ENCODE measurements at places on chromosomes 2 and 18.

GRCh38 chr2:151049746-151050145 lies 211.9 kb downstream of the RBM43 start:
- no peak for DNase-seq

GRCh38 chr2:160703648-160704585 lies 210.3 kb upstream of the RBMS1 start:
- no peak for DNase-seq

- no peak for DNase-seq
Measured at GRCh38 chr18:38023871-38024270, 458.3 kb upstream of the CELF4 start.

DNA sequence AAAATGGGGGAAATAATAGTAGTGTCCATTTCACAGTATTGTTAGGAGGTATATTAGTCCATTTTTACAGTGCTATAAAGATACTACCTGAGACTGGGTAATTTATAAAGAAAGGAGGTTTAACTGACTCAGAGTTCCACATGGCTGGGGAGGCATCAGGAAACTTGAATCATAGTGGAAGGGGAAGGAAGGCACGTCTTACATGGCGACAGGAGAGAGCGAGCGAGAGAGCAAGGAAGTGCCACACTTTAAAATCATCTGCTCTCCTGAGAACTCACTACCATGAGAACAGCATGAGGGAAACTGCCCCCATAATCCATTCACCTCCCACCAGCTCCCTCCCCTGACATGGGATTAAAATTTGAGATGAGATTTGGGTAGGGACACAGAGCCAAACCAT lies 23.4 kb downstream of the MGAT5 start:
- DNase-seq = no peak

- DNase-seq = no peak
Measured at GRCh38 chr2:136171223-136171622, 53.3 kb upstream of the CXCR4 start.

- DNase-seq = no peak
Measured at GRCh38 chr2:60602388-60602787, 48.9 kb upstream of the BCL11A start.

- no peak for DNase-seq
Measured at GRCh38 chr2:202102425-202103000, 29.5 kb downstream of the KIAA2012 start.

- no peak for DNase-seq
Measured at GRCh38 chr2:167749016-167749415, 498.4 kb downstream of the STK39 start.

- DNase-seq = no peak
Measured at GRCh38 chr2:18396329-18397010, 164.0 kb downstream of the RDH14 start.

DNA sequence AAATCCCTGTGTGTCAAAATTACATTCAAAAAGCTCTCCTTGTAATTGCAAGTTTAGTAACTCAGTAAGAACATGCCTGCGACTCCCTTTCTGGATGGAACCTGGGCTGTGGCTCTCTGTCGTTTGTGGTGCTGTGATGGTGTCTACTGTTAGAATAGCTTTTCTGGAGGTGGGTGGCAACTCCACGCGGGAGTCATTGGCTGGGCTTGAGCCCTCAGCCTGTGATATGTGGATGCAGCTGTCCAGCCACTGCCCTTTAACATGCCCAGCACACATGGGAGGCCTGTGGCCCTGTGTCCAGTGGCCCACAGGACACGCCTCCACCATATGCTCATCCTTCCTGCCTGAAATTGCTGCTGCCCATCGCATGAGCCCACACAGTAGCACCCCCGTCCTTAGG lies 124.2 kb downstream of the RNF144A start:
- DNase-seq = no peak

DNA sequence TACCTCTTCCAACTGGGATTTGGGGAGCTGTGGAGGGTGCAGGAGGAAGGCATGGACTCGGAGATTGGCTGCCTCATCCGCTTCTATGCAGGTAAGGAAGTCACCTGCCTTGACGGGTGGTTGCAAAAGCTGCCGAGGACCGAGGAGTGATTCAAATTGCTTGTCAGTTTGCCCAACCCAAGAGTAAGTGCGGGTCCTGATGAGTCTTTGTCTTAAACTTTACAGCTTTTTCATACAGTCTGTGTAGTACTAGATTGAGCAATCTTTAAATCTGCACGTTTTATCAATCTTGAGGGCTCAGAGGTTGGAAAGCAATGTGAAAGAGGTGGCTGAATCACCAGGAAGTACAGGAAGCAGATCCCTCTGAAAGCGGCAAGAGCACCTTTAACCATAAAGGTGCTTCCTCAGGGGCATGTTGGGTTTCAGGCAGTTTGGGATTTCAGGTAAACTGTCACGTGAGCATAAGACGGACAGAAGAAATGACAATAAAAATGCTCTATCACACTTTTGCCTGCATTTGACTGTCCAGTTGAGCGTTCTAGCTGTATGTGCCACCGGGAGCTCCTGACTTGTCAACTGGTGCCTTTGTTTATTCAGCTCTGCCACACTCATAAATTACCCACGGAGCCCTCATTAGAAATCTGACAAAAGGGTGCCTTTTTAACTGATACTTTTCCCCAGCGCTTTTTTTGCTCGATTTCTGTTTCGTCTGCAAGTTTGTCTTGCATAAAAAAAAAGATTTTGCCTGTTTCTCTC lies 2.0 kb downstream of the PHLPP1 start:
- DNase-seq = no peak

GRCh38 chr2:111616651-111617218 lies 267.3 kb downstream of the ANAPC1 start:
- no peak for DNase-seq

DNA sequence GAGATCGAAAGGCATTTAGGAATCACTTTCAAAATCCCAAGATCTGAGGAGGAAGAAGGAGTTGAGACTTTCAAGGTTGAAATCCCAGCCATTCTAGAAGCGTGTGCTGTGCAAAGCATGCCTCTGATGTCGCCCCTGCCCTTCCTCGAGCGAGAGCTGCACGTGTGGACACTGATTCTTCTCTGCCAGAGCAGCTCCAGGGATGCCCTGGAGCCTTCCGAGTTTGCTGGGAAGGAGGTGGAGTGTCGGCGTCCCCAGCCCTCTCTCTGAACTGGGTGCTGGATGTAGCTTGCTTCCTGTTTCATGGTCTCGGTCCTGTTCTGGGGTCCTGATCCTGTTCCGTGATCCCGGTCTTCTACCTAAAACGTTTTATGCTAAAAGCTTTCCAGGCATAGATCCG lies 76.1 kb downstream of the TWIST2 start:
- DNase-seq = no peak

DNA sequence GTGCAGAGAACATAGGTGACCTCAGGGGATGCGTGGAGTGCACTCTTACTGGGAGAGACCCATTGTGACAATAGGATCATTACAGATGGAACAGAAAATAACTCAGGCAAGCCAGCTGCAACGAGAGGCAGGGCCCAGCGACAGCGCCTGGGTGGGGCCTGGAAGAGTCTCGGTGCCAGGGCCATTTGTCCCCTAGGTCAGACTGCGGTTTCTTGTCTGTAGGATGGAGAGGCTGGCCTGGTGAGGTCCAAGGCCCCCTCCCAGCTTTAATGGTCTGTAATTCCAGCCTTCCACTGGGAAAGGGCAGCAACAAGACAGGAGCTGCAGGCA lies 208.6 kb upstream of the APCDD1 start:
- no peak for DNase-seq

DNA sequence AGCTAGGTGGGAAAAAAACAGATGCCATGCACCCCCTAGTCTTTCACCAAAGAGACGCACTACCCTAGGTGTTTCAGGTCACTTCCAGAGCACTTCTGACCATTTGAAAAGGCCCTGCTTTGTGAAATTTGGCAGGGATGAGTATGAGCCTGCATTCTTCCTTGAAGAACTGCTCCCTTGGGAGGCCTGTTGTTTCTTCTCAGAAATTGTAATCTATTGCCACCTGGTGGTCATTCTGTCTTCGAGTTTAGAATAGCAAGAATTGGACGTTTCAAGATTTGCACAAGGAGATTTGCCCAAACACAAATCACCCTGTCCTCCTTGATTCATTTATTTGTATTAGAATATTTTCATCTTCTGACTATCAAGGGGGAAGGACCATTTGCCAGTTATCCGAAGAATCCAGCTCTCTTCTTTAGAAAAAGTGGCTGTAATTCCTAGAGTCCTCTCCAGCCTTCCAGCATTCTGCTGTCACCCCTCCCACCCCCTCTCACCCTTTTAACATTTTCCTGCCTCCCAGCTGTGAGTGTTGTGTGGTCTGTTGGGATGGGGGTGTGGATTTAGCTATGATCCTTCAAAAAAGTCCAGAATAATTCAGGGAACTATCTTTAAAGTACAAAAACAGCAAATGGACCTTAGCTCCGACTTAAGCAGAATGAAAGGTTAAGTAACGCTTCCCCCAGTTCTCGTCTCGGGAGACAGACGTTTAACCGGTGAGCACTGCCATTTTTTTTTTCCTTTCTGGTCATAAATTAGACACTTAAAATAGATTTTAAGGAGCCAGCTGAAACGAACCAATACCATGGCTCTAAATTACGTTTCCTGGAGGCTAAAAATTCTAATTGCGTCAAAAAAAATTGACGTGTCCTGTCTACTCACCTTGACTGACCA lies 3.7 kb upstream of the GAD1 start:
- DNase-seq = no peak

- DNase-seq = no peak
Measured at GRCh38 chr18:50131591-50131990, 63.4 kb downstream of the MYO5B start.

GRCh38 chr18:59063300-59063906 lies 76.3 kb upstream of the SEC11C start:
- no peak for DNase-seq

DNA sequence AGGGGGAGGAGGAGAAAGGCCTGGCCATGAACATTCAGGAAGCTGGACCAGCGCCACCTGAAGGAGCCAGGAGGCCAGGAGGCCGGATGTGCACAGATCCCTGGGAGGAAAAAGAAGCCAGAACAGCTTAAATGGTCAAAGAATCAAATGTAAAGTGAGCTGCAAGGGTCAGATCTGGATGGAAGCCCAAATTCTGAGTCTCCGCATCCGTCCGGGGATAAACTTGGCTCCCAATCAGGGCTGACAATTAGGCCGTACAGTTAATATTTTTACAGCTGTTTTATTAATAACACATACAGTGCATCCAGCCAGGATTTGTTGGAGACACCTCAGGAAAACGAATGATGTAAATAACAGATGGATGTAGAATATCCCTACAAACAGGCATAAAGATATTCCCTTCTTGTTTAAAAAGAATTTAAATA lies 495.1 kb upstream of the TCF4 start:
- no peak for DNase-seq

- DNase-seq = no peak
Measured at GRCh38 chr2:149465873-149466272, 121.7 kb downstream of the MMADHC start.

- DNase-seq = no peak
Measured at GRCh38 chr2:173898178-173898668, 67.0 kb downstream of the SP3 start.

GRCh38 chr18:63836456-63836855 lies 51.0 kb upstream of the SERPINB2 start:
- no peak for DNase-seq

DNA sequence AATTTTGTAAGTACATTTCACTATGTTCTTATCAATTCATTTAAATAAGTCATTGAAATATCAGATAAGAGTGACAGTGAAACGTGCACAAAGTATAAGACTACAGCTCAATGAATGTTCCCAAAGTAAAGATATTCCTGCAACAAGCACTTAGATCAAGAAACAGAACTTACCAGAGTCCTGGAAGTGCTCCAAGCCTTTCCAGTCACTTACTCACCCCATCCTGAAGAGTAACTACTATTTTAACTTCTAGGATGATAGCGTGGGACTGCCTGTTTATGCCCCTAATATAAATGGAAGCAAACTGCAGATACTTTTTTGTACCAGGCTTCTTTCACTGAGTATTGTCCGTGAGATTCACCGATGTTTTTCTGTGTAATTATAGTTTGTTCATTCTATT lies 768.9 kb downstream of the SLC4A3 start:
- no peak for DNase-seq

GRCh38 chr2:219209236-219210195 lies 2.9 kb downstream of the ZFAND2B start:
- DNase-seq = no peak

DNA sequence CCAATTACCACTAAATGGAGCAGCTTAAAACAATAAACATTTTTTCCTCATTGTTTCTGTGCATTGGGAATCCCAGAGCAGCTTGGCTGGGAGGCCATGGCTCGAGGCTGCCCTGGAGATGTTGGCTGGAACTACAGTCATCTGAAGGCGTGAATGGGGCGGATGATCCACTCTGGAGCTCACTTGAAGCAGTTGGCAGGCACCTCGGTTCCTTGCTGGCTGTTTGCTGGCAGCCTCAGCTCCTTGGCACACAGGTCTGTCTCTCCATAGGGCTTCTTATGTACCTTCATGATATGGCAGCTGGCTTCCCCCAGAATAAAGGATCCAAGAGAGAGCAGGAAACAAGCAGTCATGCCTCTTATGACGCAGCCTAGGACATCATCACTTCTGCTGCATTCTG lies 227.0 kb upstream of the COPS8 start:
- no peak for DNase-seq

- DNase-seq = no peak
Measured at GRCh38 chr2:43060390-43061016, 165.9 kb downstream of the ZFP36L2 start.

DNA sequence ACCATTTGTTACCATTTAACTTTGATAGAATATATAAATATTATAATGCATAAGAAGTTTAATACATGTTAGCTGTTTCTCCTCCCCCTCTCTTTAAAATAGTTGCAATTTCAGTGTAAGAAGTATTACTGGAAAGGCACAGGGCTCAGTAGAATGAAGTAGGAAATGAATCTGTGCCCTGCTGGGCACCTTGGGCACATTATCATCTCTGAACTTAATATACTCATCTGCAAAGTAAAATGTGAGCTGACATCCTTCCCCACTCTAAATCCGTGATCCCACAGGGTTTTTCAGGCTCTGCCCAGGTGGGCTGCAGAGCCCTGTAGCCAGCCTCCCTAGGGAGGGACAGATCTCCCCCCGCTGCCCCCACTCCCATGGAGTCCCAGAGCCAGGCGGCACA lies 56.8 kb downstream of the DPP4 start:
- no peak for DNase-seq

DNA sequence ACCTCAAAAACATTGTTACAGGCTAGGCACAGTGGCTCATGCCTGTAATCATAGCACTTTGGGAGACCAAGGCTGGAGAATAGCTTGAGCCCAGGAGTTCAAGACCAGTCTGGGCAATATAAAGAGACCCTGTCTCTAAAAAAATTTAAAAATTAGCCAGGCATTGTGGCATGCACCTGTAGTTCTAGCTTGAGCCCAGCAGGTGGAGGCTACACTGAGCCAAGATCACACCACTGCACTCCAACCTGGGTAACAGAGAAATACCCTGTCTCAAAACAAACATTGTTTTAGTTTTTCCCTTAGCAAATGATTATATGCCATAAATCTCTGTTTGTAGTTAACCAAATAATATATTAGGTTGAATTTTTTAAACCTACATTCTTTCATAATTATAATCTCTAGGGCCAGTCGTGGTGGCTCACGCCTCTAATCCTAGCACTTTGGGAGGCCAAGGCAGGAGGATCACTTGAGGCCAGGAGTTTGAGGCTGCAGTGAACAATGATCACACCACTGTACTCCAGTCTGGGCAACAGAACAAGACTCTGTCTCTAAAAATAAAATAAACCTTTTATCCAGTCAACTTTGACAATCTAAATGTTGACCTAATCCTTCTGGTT lies 13.3 kb upstream of the CYP20A1 start:
- no peak for DNase-seq

Measured in cortex of kidney (tissue), 1 donor.